ENCODE measurements at places on chromosomes 12 and 14.
A peak's percentile ranks its signal among the peaks of the same experiment; 100 is the strongest.

- DNase-seq: no peak
Measured at GRCh38 chr12:10636611-10637010, 23.2 kb upstream of the MAGOHB start.

GRCh38 chr14:97539411-97539795 is 742.2 kb downstream of the VRK1 start:
- no peak for DNase-seq

DNA sequence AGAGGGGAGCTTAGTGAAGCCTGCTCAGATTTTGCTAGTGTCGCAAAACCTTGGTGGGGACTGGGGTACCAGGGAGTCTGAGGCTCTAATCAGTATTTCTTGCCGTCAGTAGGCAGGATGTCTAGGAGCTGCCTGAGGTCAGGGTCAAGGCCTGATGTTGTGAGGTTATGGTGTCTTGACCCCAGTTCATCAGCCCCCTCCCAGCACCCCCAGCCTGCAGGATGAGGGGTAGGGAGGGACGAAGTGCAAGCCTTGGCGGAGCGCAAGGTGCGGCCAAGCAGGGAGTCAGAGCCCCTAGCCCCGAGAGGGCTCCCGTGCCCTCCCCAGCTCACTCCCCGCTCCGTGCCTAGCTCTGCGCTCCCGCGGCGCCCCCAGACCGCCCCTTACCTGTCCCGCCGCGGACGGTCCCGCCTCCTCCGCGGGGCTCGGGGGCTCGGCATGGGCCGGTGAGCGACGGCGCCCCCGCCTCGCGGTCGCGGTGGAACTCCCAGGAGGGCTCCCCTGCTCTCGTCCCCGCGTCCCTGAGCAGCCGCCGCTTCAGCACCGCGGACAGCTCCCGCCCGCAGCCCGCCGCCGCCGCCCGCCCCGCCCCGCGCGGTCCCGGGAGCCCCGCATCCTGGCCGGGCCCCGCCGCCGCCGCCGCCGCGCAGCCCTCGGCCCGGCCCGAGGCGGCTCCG is 347 bp downstream of the SYNDIG1L start:
- DNase-seq: no peak

- DNase-seq: peak; percentile 23
Measured at GRCh38 chr14:102629808-102630350, 37.4 kb downstream of the RCOR1 start.

DNA sequence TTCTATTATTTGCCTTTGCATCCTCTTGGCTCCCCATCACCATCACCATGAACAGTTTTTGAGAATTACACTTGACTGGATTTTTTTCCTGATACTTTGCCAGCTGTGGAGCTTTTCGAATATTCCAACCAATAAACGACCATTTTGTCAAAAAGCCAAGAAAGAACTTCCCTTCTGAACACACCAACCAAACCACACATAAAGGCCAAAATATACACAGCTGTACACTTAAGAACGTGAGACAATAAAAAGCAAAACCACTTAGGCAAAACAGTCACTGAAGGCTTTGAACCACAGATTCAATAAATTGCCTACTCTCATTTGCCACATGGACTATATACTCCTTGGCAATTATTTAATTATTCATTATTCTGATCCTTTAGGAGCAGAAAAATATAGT is 1.1 kb downstream of the C14orf93 start:
- DNase-seq: peak; percentile 27

GRCh38 chr12:50024805-50025186 is 498 bp downstream of the RACGAP1 start:
- peak; percentile 20 for DNase-seq

DNA sequence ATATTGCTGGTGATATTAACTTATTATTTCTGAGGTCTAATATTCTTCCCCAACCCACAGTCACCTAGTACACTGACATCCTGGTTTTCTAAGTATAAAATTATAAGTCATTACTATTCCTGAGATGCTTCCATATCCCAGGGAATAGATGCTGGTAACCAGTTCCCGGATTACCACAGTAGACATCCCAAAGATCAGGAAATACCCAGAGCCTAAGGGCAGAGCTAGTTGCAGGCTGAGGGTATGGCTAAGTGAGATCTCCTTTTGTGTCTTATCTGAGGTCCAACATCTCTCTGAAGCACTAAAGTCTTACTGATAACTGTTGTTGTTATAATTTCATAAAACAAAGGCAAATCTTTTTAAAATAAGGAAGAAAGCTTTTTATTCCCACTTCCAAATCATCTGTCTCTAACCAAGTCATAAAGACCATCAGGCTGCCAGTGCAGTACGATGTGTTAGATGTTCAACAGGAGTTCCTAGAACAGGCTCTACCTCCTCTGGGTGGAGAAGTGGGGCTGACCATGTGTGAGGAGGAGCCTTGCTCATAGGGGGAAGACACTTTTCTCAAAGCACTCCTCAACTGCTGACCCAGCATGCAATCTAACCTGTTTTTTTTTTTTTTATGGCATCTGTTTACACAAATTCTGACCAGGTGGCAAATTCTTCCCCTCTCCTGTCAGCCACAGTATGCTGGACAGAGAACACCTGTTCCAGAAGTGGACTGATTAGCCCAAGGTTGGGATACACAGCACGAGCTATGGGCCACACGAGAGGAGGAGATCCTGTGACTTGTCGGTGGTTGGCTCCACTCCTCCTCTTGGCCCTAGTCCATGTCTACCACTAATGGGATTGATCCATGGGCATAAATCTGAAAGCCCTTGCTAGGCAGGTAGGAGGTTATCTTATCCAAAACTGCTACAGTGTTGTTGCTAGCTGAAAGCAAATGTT is 16.1 kb upstream of the GRIP1 start:
- no peak for DNase-seq

DNA sequence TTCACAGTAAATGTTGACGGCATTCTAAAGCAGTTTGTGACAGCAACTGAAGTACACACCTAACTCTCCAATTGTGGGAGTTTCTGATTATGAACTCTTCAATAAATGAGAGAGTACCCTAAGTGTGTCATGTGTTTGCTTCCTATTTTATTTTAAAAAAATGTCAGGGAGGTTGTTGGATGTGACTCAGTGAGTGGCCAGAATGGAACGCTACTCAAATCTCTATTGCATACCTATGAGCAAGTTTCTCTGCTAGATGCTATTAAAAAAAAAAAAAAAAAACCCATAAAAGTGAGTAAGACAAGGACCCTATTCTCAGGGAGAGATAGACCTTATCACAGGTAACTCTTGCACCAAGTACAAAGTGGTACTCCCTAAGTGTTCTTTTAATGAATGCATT is 256.6 kb downstream of the BTG1 start:
- no peak for DNase-seq

DNA sequence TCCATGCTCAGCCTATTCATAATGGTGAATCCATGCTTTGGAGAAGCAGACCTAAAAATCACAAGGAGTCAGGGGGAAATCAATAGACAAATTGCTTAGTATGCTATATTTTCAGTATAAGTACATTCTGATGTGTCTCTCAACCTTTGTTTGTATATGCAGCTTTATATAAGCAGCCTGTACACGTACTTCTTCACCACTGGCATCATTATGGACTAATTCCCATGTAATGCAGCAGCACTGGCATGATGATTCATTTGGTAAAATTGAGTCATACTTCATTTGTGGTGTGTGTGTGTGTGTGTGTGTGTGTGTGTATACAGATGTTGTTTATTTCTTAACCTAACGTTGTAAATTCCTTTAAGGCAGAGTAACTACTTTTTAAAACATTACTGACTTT is 10.9 kb downstream of the DCP1B start:
- no peak for DNase-seq

- DNase-seq: peak; percentile 22
Measured at GRCh38 chr14:105203057-105203531, 22.0 kb upstream of the NUDT14 start.

- peak; percentile 27 for DNase-seq
Measured at GRCh38 chr12:112906712-112907414, at the start of gene OAS1. TSS of gene OAS1 (plus strand) at chr12:112906962. CDS start at chr12:112907040, 78 bp downstream.

DNA sequence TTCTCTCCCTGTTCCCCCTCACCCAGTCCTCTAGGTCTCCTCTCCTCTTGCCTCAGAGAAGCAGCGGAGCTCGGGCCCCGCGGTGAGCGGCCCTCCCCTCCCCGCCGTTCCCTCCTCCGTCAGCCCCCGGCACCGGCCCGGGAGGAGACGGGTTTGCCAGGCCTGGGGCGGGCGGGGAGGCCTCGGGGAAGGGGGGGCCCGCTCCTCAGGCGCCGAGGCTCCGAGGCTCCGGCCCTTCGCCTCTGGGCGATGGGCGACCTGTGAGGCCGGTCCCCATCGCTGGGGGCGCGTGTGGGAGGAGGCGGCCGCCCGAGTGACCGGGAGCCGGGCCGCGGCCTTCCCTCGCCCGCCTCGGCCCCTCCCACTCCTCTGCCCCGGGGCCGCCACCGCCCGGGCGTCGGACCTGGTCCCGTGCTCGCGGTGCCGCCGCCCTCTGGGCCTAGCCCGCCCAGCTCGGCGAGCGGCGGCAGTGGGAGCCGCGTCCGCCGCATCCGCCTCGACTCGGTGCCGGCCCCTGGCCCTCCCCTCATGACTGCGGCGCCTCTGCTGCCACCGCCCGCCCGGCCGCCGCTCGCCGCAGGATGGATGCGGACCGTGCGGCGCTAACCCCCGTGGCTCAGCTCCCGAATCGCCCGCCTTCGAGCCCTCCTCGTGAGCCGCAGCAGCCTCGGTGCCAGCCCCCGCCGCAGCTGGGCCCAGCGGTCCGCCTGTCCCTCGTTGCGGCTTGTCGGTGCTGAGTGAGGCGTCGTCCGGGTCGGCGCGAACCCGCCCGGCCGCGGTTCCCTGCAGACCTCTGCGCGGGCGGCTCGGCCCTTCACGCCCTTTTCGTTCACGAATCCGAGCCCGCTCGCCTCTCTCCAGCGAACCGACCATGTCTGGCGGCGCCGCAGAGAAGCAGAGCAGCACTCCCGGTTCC is 574 bp downstream of the WNK1 start:
- no peak for DNase-seq

GRCh38 chr12:68919581-68920239 is 13.3 kb downstream of the CPM start:
- no peak for DNase-seq

DNA sequence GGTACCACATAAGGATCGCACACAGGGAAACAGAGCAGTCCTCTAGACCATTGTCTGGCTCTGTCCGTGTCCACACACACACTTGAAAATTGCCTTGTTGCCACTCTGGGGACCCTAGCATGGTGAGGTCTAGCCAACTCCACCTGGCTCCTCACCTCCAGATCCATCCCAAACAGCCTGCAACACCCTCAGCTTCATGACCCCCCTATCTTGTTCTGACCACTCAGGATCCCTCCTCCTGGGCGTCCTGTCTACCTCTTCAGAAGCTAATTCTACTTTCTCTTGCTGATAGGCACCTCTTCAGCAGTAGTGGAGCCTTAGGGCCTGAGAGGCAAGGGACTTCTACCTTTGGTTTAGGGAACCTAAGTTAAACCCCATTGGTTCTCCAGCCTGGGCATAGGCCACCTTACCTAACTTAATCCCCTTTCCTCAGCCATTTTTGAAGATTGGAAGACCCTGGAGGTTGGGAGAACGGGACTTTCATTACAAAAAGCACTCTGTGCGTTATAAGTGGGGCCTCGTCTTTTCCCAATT is 697 bp upstream of the HOXC5 start:
- no peak for DNase-seq

- DNase-seq: no peak
Measured at GRCh38 chr12:114069507-114069906, 103.4 kb upstream of the RBM19 start.

DNA sequence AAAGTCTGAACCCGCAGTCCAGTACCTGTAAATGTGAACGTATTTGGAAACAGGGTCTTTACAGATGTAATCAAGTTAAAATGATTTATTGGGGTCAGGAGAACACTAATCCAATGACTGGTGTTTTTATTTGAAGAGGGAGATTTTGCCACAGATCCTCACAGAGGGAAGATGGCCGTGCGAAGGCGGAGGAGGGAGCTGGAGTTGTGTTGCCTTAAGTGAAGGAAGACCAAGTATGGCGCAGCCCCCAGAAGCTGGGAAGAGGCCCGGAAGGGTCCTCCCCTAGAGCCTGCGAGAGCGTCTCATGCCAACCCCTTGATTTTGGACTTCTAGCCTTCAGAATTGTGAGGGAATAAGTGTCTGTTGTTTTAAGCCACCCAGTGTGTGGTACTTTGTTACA is 102.8 kb upstream of the NUDT4 start:
- no peak for DNase-seq

DNA sequence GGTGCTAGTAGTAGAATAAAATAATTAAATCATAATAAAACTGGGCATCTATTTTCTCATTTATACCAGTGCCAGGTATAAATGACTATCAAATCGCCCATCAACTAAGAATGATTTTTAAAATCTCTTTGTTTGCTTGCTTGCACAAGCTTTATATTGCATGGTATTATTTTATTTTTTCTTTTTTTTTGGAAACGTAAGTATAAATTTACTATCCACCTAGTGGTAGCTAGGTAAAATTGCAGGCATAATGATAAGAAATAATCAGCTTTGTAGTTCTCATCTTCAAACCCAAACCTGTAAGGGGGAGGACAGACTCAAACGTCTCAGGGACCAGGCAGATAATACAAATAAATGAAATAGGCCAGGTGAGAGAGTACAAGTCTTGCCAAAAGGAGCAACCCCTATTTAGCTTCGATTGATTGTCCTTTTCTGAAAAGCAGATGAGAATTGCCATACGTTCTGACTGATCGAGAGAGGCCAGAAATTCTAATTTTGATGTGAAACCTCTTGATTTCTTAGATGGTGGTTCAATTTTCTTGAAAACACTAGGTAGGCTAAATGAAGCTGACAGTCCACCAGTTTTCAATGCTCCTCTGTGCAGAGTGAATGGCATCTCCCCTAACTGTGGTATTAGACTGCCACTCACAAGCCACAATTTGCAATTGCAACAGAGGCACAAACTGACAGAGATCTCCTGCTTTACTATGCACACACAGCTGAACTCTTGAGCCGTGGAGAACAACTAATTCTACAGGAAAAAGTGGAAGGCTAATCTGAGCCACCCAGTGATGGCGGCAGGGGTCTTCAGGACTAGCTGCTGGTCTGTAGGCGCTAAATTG is 189.3 kb downstream of the DACT1 start:
- no peak for DNase-seq

DNA sequence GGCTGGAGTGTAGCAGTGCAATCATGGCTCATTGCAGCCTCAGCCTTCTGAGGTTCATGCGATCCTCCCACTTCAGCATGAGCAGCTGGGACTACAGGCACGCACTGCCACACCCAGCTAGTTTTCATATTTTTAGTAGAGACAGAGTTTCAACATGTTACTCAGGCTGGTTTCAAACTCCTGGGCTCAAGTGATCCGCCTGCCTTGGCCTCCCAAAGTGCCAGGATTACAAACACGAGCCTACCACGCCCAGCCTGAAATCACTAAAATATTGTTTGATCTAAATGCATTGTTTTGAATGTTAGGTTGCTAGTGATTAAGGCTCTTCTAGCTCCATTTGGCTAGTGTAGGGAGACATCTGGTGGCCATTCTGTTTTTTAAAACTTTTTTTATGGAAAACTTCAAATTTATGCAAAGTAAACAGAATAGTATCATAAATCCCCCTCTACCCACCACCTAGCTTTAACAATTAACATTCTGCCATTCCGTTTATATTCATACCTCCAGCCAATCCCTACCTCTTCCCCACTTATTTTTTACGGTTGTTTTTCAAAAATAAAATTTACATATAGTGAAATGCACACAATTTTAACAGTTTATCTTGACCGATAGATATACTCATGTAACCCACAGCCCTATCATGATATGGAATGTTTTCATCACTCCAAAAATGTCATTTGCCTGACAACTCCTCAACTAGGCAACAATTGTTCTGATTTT is 37.8 kb downstream of the MYO1H start:
- DNase-seq: peak; percentile 83

Data from Kasumi-1 (cell line).